ENCODE measurements at places on chromosomes 2 and 18.

DNA sequence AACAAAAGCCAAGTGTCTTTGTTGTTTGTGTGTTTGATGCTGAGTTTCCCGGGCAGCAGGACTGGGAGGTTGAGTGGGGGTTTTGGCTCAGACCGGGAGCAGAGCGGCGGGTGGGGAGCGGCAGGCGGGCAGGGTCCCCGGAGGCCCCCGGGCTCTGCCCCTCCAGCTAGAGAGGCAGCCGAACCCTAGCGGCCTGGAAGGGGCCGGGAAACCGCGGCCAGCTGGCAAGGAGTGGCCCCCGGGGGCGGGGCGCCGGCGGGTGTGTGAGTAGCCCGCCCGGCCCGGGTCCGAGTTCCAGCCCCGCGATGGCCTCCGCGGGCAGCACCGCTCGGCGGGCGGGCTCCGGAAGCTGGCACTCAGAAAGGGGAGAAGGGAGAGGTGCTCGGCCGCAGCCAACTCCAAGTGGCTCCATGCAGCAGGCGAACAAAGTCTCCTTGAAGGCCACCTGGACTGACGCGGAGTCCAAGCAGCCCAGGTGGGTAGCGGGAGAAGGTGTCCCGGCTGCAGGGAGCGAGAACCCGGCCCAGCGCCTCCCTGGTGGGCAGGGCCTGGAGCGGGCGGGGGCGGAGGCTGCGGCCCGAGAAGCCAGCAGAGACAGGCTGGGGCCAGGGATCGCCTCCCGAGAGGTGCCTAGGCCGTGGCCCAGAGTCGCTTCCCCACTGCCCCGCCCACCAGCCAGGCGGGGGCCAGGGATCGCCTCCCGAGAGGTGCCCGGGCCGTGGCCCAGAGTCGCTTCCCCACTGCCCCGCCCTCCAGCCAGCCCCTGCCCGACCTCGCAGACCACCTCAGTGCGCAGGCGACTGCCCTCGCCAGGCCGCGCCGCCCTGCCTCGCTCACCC, at the start of gene ANKRD53:
Gene ANKRD53 (plus strand): TSS at position 290 of the 839 bp plus-strand sequence. CDS start 16 bp downstream, at position 306.
- no peak for DNase-seq

DNA sequence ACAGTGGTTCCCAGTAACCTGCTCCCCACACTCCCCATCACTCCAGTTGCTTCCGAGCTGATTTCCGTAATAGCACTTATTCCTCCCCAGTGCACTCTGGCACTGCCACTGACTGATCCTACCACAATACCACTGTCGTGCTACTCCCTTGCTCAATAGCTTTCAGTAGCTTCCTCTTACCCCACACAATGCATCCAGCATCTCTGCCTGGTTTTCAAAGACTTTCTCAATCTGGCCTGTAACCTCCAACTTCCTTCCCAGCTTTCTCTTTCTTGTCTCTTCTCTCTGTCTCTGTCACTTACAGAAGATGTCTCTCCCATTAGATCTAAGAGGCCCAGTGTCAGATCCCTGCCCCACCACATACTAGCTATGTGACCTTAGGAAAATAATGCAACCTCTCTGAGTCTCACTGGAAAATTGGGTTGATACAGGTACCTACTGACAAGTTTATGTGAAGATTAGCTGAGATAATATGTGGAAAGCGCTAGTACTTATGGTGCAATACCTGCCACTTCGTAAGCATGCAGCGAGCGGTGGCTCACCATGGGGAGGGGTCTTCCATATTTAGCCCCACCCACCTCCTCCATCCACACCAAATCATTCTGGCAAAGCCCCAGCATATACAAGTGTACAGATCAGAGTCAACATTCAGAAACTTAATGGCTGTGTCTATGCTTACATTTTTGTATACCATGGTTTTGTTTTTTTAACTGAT, 36.7 kb downstream of the SFXN5 start:
- DNase-seq: no peak

DNA sequence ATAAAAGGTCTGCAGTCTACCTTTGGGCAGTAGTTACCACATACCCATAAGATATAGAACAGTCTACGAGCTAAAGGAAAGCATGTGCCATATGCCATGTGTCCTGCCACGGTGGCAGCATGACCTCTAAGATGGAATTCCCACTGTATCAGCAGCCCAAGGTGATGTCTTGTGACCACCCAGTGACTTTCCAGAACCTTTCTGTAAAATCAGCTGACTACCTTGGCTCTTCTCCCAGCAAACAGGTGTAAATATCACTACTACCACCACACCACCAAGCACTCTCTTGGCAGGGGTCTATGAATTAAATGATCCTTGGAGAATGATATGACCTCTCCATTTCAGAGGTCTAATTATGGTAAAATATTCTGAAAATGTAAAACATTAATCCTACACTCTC, 99.6 kb downstream of the METTL8 start:
- DNase-seq: no peak

DNA sequence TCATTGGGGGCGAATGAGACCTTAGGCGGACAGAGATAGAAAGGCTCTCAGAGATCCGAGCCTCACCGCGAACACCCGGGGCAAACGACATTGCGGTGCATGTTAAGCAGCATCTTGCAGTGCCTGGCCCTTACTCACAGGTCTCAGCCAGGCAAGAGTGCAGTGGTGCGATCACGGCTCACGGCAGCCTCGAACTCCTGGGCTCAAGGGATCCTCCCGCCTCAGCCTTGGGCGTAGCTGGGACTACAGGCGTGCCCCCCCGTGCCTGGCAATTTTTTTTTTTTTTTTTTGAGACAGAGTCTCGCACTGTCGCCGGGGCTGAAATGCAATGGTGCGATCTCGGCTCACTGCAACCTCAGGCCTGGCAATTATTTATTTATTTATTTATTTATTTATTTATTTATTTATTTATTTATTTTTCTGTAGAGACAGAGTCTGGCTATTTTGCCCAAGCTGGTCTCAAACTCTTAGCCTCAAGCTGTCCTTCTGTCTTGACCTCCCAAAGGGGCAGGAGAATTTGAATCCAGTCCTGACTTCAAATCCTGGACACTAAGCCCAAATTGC, 1.3 kb downstream of the LAMA3 start:
- DNase-seq: no peak

GRCh38 chr2:214630402-214631045, 179.0 kb downstream of the BARD1 start:
- no peak for DNase-seq

- no peak for DNase-seq
These were observed 5.0 kb downstream of the KCTD1 start for GRCh38 chr18:26543373-26543772.

GRCh38 chr2:12877761-12878160, 161.0 kb downstream of the TRIB2 start:
- DNase-seq: no peak

- DNase-seq: no peak
These were observed 8.7 kb upstream of the NGEF start for GRCh38 chr2:233021771-233022170.

- DNase-seq: no peak
These were observed 38.8 kb upstream of the SMAD7 start for GRCh38 chr18:48989304-48990303.

- no peak for DNase-seq
These were observed 25.4 kb downstream of the POLE4 start for GRCh38 chr2:74983631-74984392.

GRCh38 chr2:183219888-183220287, 95.6 kb downstream of the NUP35 start:
- no peak for DNase-seq

GRCh38 chr2:189952536-189953109, 109.9 kb downstream of the MSTN start:
- DNase-seq: no peak

GRCh38 chr2:22897428-22897827, 487.6 kb upstream of the KLHL29 start:
- no peak for DNase-seq

GRCh38 chr18:56662502-56662901, 11.3 kb downstream of the WDR7 start:
- no peak for DNase-seq

DNA sequence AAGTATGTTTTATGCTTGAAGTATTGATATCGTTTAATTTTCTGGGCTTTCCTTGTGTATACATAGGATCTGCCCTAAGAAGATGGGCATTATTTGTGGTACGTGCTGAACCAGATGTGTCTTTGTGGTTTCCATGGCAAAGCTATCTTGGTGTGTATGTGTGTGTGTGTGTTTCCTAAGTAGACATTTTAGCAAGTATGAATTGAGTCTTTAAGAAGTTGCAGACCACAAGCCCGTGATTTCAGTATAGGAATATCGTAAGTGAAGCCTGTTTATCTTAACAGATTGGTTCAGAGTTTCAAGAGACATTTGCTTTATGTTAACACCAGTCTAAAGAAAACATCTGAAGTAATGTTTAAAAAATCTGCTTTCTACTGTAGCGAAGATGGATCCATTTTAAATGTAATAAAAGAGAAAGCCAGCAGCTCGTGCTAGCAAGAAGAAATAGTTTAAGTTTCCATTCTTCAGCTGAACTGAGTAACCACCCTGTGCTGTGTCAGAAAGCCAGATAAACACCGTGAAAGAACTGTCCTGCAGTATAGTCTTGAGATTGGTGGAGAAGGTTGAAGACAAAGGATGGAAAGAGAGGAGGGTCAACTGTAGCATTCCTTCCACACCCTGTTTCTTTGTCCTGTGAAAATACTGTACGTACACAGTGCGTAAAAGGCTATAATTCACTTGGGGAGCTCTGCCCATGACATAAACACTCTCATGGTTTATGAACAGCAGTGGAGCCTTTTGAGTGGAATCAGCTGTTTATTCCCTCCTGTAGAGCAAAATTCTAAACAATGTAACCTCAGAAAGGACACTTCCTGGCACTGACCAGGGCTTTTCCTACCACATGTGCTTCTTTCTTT, 91.9 kb upstream of the FOSL2 start:
- DNase-seq: no peak

DNA sequence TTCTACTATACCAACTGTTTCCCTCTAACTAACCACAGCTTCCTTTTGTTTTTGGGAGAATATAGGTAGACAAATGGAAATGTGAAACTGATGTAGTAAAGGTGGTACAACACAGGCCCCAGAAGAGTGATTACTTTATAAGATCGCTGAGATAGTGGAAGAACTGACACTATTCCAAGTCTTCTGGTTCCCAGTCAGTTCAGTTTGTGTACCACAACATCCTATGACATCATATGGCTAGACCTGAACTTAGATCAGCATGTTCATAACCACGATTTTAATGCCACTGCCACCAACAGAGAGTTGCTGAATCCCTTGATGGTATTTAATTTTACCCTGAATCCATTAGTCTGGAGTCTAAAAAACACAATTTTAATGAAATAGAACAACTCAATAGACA, 328.9 kb downstream of the GPD2 start:
- no peak for DNase-seq

GRCh38 chr2:180577567-180577966, 402.8 kb upstream of the UBE2E3 start:
- no peak for DNase-seq

DNA sequence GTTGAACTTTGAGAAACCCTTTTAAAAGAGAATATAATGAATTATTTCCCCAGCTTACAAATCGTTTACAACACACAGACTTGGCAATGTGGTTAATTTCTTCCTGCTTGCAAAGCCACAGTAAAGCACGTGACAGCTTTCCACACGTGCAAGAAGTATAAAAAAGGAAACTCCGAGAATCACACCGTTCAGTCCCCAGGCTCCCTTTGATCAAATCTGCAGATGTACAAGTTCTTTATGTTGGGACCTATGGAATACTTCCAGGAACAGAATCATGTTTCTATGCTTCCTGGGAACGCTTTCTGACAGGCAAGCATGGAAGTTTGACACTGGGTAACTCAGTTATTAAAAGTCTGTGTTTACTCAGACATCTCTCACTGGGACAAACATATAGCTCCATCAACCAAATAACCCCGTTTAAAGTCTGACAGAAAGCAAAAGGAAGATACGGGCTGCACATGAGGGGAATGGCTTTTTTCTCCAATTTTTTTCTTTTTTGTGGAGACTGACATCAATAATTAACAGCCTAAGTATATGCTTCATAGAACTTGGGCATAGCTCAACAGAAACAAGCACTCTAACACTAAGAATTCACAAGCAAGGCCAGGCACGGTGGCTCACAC, 134.8 kb downstream of the EIPR1 start:
- peak; percentile 4 for DNase-seq

- no peak for DNase-seq
These were observed 20.0 kb downstream of the TRIP12 start for GRCh38 chr2:229901819-229902218.

GRCh38 chr2:203675086-203675485, 31.4 kb upstream of the CD28 start:
- no peak for DNase-seq

GRCh38 chr2:204645018-204645773, 99.9 kb downstream of the PARD3B start:
- no peak for DNase-seq

GRCh38 chr18:78378983-78379382, 600.6 kb upstream of the SALL3 start:
- no peak for DNase-seq

DNA sequence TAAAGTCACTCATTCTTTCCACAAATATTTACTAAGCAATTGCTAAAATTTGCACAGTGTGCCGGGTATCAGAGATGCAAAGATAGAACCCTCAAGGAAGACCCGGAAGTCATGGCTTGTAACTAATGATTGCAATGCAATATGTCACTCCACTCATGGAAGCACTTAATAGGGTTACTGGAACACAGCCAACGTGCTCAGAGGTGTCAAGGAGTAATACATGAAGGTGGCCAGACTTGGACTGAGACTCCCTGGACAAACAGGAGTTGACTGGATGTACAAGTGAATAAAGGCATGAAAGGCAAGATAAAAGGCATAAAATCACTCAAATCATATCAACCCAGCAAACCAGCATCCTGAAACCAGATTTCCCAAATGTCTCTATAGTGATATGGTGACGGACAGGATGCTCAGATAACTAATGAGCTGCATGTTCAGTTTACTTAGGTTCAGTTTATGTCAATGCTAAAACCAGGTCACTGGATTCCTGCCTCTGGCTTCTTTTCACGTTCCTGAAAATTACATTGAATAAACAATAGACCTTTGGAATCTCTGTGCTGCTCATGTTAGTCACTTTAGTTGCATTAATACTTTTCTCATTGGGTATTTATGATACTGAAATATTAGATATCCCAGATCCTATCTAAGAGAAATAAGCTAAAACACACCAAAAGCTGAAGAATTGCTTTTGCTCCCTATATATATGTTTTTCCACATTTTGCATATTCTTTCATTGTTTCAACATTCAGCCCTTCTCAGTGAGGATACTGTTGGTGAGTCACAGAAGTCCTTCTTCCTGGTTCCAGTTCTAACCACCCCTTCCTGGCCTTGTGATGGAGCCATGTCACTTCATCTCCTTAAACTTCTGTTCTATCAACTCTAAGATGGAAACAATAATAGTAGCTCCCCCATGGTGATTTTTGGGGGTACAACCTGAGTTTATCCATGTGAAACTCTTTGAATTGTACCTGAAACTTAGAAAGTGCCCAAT, 688.9 kb upstream of the ID2 start:
- no peak for DNase-seq

- no peak for DNase-seq
These were observed 133.4 kb upstream of the ITGA6 start for GRCh38 chr2:172293952-172294351.

DNA sequence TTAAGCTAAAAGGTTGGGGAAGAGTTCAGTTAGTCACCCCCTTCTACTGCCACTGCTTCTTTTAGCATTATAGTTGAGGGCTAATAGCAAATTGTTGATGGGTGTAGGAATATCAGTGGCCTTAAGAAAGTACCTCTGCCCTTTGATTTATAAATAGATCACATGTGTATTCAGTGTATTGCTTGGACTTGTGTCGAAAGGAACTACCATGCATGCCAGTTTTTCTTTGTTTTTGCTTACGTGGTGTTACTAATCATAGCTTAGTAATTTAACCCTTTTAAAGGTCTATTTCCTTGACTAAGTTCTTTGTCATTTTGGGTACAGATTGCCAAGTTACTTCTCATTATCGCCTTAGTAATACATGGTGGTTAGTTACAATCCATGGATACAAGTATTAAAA, 85.6 kb downstream of the MIB1 start:
- no peak for DNase-seq

- no peak for DNase-seq
These were observed 35.4 kb downstream of the BARD1 start for GRCh38 chr2:214774108-214774507.
